Left renal cortex interstitium (tissue), 4 donors: ENCODE measurements at places on chromosomes 12 and 14.

- DNase-seq: peak; percentile 36
These were observed 125.7 kb upstream of the CCDC196 start for GRCh38 chr14:66360366-66360926.

GRCh38 chr12:88237954-88238353 is 95.8 kb downstream of the TMTC3 start:
- no peak for DNase-seq

DNA sequence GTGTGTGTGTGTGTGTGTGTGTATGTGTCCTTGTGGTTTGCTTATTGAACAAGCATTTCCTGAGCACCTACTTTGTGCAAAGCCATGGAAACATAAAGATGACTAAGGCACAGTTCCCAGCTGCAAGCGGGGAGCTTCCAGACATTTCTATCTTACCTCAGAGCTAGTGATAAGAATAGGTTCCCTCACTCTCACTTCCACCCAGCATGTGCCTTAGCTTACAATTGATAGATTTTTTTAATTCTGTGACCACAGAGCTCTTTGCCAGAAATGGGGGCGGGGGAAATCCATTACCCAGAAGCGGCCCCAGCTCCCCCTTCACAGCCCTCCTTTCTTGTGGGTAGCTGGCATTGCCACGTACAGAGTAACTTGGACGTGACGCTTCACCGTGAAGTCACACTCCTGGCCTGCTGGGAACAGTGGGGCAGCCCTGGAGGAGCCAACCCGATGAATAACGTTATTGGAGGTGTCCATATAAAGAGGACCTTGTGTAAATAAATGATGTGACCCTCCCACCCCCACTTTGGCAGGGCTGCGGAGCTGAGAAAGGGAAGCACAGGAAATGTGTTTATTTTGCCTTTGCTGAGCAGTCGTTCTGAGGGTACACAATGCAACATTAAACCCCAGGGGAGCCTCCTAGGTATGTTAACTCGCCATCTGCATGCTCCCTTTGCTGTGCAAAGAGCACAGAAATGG is 238.9 kb downstream of the CHST11 start:
- DNase-seq: no peak

DNA sequence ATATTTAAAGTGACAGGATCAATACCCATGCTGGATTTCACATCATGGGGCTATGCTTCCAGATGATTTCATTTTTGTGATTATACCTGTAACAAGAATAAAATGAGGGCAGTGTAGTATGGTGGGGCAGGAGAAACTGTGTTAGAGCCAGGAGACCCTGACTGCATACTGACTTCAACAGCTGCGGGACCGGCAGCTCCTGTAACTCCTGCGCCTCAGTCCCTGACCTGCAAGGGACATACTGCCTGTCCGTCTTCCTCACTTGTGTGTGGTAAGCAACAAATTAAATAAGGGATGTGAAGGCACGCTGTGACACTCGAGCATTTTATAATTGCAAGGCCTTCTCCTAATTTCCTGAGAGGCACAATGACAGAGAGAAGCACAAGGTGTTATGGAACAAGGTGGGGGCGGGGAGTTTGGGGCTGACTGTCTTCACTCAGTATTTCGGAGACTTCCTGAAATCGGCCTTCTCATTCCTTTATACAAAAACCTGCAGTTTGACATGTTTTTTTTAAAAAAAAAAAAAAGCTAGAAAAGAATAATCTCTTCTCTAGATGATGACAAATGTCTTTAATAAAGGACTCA is 164.2 kb downstream of the TTC7B start:
- no peak for DNase-seq

DNA sequence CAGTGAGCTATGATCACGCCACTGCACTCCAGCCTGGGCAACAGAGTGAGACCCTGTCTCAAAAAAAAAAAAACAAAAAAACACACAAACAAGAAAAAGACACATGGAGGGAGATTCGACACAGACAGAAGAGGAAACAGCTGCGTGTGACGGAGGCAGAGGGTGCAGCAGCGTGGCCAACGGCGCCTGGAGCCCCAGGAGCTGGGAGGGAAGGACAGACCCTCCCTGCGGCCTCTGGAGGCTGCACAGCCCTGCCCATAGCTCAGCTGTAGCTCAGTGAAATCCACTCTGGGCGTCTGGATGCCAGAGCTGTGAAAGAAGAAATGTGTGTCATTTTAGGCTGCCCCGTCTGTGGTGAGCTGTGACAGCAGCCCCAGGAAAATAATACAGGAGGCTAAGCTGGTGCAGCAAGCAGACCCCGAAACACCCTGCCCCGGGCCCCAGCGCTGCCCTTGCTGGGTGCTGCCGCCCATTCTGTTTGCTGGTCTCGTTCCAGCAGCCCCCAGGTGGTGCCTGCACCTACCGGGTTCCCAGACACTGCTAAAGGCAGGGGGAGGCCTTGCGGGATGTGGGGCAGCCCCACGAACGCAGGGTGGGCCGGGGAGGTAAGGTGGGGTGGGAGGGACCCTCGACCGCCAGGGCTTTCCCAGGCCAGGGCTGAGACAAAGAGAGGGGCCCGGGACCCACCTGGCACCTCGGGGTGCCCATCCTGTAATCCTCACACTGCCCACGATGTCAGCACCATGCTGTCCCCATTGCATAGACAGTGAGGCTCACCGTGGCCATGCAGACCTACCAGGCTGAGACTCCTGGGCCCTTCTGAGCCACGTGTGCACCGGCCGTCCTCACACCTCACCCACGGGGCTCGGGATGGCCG is 21.2 kb downstream of the GALNT9 start:
- DNase-seq: no peak
